DMS153 (cell line): ENCODE measurements at places on chromosomes 11 and 22.

- no peak for DNase-seq
Measured at GRCh38 chr11:103327721-103328120, 218.5 kb downstream of the DYNC2H1 start.

- no peak for DNase-seq
Measured at GRCh38 chr11:112042161-112042960, 17.2 kb downstream of the DLAT start.

- no peak for DNase-seq
Measured at GRCh38 chr11:104142698-104143097, 21.2 kb downstream of the PDGFD start.

GRCh38 chr11:44583353-44583669 is 17.8 kb downstream of the CD82 start:
- no peak for DNase-seq

GRCh38 chr22:38419121-38419857 is 35.7 kb downstream of the KCNJ4 start:
- no peak for DNase-seq

DNA sequence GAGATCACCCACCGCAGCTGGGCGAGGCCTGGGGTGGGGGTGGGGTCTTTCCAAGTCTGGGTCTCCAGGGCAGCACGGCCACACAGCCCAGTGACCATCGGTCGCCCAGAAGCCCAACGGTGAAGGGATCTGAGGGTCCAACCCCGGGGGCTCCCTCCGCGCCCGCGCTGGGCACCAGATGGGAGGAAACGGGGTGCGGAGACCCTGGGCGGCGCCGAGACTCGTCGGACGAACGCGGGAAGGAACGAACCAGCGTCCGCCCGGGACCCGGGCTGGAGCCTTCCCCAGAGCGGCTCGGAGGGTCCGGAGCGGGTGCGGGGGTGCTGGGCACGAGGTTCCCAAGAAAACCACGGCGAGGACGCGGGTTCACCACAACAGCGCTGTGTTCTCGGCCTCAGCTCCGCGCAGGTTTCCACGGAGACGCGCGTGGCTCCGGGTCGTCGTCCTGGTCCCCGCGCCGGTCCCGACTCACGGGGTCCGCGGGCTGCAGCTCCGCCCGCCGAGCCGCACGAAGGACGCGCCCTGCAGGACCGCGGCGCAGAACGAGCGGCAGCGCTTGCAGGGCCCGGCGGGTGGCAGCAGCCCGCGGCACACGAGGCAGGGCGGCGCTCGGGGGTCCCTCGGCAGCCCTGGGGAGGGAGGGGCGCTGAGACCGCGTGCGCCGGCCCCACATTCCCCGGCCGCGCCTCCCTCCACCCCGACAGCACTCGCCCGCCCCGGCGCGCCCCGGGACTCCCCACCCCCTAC is 2.3 kb upstream of the IL17REL start:
- DNase-seq: no peak

- DNase-seq: no peak
Measured at GRCh38 chr11:24773322-24773721, 276.5 kb downstream of the LUZP2 start.

- no peak for DNase-seq
Measured at GRCh38 chr22:29517215-29517908, 36.2 kb downstream of the THOC5 start.
